ENCODE measurements at places on chromosomes 12 and 14. TPM values are rescaled to one million over a fixed set of nuclear protein-coding genes. Genes with fewer than 3 reads are reported as not detected.

Gene KRT78
- polyA plus RNA-seq, result not detected

Gene TAMALIN
- 32.6 TPM for polyA plus RNA-seq

Gene FGF6
- not detected for polyA plus RNA-seq

- DNase-seq, result no peak
Measured at GRCh38 chr12:116104167-116104767, 173.2 kb downstream of the MED13L start.

- DNase-seq, result no peak
Measured at GRCh38 chr12:11799502-11799873, 150.0 kb downstream of the ETV6 start.

GRCh38 chr14:53432378-53432802 is 279.3 kb upstream of the DDHD1 start:
- no peak for DNase-seq

Data from right lung (tissue), 10 donors.